Nucleus accumbens (tissue), 56 donors: ENCODE measurements at places on chromosomes 2 and 18.

DNA sequence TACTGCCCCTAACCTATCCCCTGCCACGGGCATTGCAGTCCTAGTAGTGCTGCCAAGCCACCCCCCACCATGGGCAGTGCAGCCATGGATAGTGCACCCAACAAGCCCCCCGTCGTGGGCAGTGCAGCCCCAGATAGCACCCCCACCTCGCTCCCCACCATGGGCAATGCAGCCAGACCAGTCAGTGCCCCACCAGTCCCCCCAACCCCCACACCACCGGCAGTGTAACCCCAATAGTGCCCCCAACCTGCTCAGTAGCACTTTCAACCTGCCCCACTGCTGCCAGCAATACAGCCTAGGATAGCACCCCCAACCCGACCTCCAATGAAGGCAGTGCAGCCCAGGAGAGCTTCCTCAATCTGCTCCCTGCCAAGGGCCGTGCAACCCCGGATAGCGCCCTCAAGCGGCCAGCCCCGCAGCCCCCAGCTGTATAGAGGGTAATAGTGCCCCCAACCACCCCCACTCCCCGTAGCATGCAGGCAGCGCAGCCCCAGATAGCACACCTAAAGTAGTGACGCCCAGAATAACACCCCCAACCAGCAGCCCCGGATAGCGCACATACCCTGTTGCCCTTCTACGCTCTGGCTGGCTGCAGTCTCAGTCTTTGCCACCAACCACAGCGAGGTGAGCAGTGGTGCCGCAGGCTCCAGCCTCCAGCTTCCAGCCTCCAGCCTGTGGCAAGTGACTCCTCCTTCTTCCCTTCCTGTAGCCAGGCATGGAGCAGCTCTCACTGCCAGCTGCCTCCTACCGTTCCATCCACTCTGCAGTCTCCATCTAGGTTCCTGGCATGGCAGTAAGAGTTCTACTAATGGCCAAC, 45.4 kb upstream of the ANKRD62 start:
- no peak for DNase-seq

DNA sequence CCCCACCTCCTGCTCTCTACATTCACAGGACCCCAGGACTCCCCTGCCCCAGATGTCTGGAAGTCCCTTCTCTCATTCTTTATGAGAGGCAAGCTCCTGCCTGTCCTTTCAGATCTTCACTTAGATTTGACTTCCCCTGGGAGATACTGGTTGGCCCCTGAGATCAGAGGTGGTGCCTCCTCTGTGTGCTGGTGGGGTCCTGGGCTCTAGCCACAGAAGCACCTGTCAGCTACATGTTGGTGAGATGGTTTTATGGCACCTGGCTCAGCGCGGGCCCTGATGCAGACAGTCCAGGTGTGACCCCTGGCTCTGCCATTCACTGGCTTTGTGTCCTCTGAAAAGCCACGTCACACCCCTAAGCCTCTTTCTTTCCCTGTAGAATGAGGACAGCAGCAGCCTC, 369.6 kb upstream of the ID2 start:
- DNase-seq, result no peak

DNA sequence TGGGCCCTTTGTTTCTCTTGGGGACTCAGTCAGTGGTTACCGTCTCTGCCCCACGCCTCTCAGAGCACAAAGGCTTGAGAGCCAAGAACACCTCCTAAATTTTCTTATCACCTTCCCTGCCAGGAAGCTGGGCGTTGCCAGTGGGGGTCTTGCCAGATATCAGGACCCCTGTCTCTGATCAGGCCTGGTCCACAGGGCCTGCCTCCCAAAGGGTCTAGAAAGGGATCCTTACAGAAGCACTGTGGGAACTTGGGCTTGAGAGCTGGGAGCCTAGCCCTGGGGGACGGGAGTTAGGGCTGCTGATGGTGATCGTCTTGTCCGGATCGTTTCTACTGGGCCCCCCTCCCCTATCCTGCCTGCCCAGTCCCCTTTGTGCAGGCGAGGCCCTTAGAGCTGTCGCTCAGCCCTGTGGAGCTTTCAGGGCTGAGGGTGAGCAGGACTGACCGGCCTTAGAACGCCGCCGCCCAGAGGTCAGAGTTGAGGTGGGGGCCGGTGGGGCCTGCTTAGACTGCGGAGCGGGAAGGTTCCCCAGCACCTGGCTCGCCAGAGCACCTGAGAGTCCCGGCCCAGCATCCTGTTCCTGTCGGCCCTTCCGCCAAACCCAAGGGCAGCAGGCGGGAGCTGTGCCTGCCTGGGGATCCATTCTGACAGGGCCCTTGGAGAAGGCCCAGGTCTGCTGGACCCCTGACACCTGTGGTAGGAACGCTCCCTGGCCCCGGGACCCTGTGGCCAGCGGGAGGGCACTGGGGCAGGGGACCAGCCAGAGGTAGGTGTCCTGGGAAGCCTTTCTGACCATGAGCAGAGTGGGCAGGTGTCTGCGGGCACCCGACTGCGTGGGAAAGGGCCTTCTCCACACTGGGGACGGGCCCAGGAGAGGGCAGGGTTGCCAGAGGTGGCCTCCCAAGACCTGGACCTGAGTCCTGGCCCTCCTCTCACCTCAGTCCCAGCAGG, 956 bp downstream of the ESPNL start:
- DNase-seq, result no peak

DNA sequence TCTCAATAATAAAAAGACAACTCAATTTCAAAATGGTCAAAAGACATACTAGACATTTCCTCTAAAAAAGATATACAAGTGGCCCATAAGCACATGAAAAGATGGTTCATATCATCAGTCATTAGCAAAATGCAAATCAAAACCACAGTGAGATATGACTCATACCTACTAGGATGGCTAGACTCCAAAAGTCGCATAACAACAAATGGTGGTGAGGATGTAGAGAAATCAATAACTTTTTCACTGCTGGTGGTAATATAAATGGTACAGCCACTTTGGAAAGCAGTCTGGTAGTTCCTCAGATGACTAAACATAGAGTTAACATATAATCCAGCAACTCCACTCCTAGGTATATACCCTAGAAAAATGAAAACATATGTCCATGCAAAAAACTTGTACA, 242.3 kb upstream of the NOL4 start:
- DNase-seq, result no peak

DNA sequence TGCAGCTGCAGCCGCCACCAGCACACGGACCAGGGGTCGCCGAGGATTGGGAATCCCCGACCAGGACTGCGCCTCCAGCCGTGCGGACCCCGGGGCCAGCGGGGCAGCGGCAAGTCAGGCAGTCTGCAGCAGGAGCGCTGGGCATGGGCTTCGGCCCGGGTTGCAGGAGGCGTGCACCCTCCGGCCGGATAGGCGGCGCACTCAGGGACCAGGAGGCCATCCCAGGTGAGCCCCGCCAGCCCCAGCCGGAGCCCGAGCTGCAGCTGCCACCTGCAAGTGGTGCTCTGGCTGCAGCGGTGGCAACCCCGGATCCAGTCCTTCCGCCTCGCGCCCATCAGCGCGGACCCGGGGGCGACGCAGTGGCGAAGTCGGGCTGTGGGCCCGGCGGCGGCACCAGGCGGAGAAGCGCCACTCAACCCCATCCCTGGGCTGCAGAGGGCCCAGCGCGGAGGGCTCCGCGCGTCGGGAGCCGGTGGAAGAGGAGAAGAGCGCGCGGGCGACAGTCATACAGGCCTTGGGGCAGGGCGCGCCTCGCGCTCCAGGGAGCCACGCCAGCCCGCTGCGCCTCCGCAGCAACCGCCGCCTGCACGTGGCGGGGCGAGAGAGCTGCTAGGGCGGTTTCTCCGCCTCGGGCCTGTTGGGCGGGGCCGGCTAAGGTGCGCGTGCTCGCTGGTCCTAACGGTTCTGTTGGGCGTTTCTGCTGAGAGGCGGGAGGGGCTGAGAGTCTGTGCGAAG, 73.8 kb downstream of the RPIA start:
- DNase-seq, result no peak
